ENCODE measurements at places on chromosomes 13 and 19.

GRCh38 chr13:114166381-114167131 is 12.5 kb upstream of the CFAP97D2 start:
- no peak for DNase-seq

GRCh38 chr19:18233224-18233825 is 7.1 kb upstream of the PDE4C start:
- no peak for DNase-seq

GRCh38 chr19:4393947-4394590 is 6.3 kb downstream of the SH3GL1 start:
- DNase-seq, result no peak

GRCh38 chr19:8126511-8126910 is 22.9 kb downstream of the FBN3 start:
- no peak for DNase-seq

DNA sequence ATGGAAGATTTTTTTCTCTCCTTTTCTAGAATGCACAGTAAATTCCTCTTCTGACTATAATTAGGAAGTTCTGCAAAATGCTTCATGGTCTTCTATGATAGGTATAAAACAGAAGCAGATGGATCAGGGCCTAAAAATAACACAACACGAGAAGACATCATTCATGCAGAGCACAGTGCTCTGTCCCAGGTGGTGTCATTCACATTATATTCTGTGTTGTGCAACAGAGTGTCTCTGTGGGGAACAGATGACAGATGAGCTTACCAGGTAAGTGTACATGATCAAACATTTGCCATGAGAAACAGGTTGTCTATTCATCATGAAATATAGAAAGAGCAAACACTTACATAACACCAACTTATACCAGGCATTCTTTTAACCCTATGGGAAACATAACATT is 288.3 kb downstream of the KCTD12 start:
- no peak for DNase-seq

DNA sequence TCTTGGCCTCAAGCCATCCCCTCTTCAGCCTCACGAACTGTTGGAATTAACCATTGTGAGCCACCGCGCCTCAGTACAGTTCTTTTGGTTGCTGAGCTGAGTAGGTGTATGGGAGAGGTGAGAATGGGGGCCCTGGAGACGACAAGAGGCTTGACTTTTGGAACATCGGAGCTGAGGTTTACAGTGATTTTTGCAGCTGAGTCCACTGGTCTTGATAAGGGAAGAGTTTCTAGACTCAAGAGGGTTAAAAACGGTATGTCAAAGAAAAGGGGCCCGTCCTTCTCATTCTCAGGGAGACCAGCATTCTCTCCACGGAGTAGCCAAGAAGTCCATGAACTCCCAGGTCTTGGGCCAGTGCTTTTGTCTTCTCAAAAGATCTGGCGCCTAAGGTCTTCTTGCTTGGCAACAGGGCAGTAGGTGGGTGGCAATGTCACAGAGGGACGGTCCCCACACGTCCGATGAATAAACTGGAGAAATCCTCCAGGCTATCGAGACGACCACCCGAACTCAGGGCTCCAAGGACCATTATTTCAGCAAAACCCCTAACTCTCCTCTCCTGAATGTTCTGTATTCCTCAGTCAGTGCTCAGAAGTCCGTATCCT is 6.4 kb upstream of the QTRT1 start:
- DNase-seq, result no peak

DNA sequence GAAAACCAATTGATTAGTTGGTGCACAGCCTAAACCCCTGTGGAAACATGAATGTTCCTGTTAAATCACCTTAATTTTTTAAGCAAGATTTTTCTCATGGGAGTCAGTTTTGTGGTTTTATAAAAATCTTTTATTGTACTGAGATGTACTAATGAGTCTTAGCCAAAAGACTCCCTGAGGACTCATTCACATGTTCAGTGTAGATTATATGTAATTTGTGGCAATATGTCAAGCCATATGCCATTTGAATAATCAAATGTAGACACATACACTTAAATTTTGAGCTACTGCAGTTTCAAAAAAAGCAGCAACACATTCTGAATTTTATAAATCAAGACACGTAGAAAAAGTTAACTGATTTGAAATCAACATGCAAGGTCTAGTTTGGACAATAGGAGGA is 395.2 kb downstream of the MYO16 start:
- no peak for DNase-seq

- DNase-seq, result no peak
Observed at GRCh38 chr19:45884682-45885555, 1.0 kb downstream of the IRF2BP1 start.

DNA sequence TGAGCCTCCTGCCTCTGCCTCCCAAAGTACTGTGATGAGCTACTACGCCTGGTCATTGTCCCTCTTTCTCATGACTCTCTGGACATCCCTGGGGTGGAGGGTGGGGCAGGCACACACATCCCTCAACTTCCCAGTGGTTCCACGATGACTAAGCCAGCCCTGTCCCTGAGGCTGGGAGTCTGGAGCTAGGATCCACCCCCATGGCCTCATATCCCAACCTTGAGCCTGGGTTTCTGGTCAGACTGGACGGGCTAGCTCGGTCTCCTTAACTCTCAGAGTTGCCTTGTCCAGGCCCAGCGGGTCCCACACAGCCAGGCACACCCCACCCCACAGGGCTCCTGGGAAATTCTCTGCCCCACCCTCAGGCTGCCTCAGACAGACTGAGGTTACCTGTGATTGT is 19.6 kb downstream of the IER2 start:
- DNase-seq, result no peak

- no peak for DNase-seq
Observed at GRCh38 chr19:33442706-33443105, 69.2 kb downstream of the CEBPG start.

DNA sequence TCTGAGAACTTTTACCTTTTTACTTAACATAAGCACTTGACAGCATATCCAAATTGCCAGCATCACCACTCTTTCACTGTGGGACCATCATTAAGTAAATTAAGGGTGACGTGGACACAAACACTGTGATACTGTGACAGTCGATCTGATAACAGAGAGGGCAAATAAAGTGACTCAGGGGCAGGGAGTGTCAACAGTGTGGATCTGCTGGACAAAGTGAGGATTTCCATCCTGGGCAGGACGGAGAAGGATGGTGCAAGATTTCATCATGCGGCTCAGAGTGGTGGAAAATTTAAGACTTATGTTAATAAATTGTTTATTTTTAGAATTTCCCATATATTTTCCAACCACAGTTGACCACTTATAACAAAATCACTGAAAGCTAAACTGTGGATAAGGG is 60.0 kb upstream of the WDFY2 start:
- no peak for DNase-seq

DNA sequence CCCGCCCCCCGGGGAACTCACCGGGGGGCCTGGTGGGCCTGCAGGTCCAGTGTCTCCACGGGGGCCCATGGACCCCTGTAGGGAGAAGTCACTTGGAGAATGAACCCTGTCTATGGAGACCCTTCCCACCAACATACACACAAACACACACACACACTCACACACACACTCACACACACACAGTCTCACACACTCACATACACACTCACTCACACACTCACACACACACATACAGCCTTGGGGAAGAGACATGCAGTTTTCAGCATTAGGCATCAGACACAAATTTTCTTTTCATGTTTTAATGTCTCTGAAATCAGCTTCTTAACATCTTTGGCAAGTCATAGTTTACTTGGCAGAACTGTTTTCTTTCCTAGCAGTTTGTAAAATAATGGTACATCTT is 31.0 kb upstream of the OLFM2 start:
- DNase-seq, result no peak

DNA sequence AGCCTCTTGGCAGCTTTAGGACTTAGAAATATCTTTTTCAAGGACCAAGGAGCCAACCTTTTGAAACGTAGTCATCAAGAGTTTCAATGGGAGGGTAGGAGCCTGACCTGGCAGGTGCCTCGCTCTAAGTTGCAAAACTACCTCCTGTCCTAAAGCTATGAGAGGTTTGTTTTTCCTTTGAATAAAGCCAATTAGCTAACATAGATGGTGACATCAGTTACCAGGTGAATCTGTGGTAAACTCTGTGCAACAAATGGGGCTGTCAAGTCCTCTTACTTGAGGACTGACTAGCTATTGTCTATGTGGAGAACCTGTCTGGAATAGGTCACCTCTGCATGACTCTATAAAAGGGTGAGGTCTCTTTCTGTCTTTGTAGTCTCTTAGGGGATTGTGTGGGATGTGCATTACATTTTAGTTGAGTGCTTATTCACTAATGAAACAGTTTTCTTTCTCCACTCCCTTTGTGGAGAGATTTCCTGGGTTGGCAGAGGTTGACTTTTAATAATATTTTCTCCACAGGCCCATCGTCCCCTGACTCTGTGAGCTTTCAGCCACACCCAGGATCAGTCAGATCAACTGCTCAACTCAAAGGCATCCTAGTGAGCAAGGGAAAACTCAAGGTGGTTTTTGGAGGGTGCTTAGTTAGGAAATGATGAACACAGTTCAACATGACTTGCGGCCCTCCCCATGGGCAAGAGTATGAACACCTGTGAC is 9.9 kb downstream of the ARL11 start:
- DNase-seq, result no peak
